ENCODE measurements at places on chromosomes 4 and X.

DNA sequence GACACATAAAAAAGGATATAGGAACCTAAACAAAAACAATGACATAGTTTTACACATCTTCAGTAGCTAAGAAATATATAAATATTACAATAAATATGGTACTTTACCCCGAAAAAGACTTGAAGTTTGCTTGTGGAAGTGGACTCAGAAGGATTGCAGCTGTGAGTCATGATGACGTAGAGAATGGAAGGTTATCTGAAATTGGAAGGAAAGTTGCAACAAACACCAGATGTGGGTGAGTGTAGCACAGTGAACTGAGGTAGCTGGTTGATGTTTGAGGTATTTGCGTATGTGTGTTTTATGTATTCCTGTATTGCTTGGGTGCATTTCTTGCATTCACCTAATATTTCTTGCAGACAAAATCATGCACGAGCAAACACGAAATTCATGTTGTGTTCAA, 113.0 kb downstream of the ARX start:
- DNase-seq, result no peak

GRCh38 chr4:88138561-88138960, 19.9 kb downstream of the ABCG2 start:
- DNase-seq, result no peak

DNA sequence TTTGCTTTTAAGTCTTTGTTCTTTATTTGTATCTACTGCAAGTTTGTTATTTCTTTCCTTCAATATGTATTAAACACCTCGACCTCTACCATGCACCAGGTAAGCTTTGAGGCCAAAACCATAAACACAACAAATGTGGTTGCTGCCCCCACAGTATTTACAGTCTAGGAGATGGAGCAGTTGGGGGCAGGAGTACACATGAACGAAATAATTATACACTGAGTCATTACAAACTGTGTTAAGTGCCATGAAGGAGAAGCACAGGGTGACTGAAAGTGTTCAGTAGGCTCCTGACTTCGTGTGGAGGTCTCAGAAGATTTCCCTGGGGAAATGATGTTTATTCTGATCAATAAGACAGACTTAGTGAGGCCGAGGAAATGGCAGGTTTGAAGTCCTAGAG, 30.3 kb downstream of the SLC25A43 start:
- no peak for DNase-seq

DNA sequence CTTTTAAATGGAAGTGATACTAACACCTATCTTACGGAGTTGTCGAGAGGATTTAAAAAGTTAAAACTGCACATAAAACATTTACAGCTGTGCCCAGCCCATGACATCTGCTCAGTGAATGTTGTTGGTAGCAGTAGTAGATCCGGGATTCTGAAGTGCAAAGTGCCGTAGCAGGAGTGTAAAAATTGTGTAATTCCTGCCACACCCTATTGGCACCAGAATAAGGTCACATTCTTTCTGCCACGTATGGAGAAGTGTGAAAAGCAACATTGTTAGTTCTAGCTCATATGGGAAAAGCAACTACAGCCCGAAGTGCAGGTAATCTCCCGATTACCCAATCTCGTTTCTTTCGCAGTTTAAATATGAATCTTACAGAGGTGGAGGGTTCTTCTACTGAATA, 31.2 kb downstream of the PRIMPOL start:
- DNase-seq, result no peak

DNA sequence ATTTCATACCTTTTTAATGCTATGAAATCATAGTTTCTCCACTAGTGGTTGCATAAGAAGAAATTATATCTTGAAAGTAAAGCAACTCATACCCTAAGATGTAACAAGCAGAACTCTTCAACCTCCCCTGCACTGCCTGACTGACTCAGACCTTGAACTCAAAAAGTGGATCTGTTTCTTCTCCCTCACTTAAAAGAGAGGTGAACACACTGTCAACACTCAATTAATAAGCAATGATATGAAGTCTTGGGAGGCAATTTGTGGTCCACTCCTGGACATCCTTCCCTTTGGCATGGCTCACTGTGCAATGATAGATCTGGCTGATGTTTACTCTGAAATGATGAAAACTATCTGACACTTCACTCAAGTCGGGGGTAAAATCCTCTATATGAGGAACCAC, 282.0 kb upstream of the DKK2 start:
- DNase-seq, result no peak

GRCh38 chr4:40912460-40913184, 162.9 kb downstream of the NSUN7 start:
- DNase-seq, result no peak

GRCh38 chrX:38175139-38175538, 45.5 kb downstream of the SRPX start:
- DNase-seq, result no peak

GRCh38 chr4:119041951-119042560, 93.6 kb upstream of the MYOZ2 start:
- DNase-seq, result peak; percentile 66

GRCh38 chr4:72358483-72358882, 210.5 kb downstream of the ADAMTS3 start:
- DNase-seq, result no peak

GRCh38 chr4:92399032-92399431, 95.3 kb downstream of the GRID2 start:
- no peak for DNase-seq

DNA sequence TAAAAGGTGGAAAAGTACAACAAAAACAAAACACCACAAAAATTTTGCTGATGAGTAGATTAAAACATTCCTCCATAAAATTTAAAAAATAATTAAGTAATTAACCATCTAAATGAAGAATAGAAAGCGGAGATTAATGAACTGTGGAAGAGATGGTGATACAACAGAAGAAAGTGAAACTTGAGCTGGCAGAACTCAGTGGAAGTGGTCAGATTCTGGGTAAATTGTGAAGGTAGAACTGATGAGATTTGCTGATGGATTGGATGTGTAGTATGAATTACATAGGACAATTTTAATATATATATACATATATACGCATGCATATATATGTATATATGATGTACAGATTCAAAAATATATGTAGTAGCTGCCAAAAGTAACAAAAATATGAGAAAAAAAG, 73.9 kb downstream of the AMOT start:
- no peak for DNase-seq

- no peak for DNase-seq
Measured at GRCh38 chr4:3341760-3342159, 48.9 kb downstream of the RGS12 start.

DNA sequence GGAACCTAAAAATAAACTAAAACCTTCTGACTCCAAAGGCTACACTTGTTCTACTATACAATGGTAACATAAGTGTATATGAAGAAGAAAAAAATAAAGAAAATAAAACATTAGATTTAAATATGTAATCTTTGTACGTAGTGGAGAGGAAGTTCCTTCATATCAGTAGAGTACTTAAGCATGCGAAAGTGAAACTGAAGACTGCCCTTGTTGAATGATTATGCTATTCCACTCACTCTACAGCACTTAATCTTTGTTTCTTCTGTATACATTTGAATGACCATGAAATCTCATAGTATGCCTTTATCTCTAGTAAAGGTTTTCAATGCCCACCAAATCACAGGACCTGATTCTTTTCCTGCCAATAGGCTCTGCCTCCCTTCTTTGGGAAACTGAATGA, 78.9 kb downstream of the NDST3 start:
- no peak for DNase-seq

GRCh38 chrX:38937400-38937799, 136.1 kb downstream of the MID1IP1 start:
- no peak for DNase-seq

DNA sequence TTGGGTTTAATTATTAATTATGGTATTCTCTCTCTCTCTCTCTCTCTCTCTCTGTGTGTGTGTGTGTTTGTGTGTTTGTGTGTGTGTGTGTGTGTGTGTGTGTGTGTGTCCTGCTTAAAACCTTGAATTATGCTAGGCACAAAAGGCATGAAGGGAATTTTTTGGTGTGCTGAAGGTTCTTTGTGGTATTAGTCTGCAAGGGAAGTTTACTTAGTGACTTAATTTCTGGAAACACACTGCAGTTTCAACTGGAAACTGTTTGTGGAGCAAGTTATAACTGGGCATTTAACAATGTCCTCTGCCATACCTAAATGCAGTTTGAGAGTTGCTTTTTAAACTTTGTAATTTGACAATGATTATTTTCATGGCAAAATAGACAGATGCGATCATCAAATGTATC, 111.7 kb downstream of the FRMPD4 start:
- no peak for DNase-seq

DNA sequence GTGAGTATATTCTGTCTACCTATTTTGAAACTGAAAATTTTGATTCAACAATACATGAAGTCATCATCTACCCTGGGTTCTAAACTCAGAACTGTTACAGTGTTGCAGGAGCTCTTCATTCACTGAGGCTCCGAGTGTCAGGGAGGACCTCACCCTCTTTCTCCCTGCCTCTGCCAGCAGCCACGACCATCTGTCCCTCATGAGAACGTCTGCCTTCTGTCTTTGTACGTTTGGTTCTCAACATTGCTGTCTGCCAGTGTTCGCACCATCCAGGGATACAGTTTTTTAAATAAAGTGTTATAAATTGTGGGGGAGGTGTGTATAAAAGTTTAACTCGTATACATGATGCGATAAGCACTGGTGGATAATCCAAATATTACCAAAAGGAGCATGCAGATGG, 55.5 kb downstream of the TRAPPC11 start:
- DNase-seq, result no peak

- DNase-seq, result no peak
Measured at GRCh38 chr4:1195109-1195671, 22.8 kb upstream of the SPON2 start.

- no peak for DNase-seq
Measured at GRCh38 chrX:72060196-72060920, 71.4 kb downstream of the RTL5 start.

- DNase-seq, result no peak
Measured at GRCh38 chrX:111410590-111411078, 1.4 kb downstream of the DCX start.

GRCh38 chrX:119004920-119005524, 30.6 kb downstream of the LONRF3 start:
- peak; percentile 9 for DNase-seq

GRCh38 chr4:14719053-14719452, 283.2 kb upstream of the CPEB2 start:
- no peak for DNase-seq

DNA sequence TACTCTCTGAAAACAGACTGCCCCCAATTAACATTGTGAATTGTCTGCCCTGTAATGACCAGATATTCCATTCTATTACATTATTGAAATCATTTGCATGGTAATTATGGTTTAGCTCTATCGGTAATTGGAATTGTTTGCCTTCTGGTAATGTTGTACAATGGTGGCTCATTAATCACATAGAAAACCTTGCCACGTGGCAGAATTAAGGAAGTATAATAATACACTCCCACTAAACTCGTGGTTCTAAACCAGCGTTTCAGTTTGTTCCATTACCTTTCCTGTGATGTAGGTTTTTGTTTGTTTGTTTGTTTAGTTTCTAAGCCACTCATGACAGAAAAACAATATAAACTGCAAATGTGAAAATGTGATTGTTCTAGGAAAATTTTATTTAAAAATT, 45.1 kb upstream of the TAPT1 start:
- no peak for DNase-seq

- no peak for DNase-seq
Measured at GRCh38 chrX:153494061-153494460, 719 bp upstream of the BGN start.

DNA sequence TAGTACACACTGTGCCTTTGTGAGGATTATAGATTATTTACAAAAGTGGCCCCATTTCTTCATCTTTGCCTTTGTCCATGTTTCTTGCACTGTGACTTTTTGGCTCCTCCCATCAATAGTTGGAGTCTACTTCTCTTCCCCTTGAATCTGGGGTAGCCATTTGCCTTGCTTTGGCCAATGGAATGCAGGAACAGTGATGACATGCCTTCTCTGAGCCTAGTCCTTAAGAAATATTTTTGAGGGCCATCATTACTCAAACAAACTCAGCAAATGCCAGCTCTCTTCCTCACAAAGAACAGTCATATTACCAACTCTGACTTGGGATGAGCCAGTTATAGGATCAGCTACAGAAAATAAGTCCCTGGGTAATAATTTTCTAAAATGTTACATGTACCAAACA, 189.6 kb downstream of the FRMPD4 start:
- DNase-seq, result no peak

GRCh38 chr4:6929812-6930464, 20.3 kb downstream of the TBC1D14 start:
- no peak for DNase-seq
